ENCODE measurements at places on chromosomes 1 and 21. TPM values are rescaled to one million over a fixed set of nuclear protein-coding genes. Genes with fewer than 3 reads are reported as not detected.

DNA sequence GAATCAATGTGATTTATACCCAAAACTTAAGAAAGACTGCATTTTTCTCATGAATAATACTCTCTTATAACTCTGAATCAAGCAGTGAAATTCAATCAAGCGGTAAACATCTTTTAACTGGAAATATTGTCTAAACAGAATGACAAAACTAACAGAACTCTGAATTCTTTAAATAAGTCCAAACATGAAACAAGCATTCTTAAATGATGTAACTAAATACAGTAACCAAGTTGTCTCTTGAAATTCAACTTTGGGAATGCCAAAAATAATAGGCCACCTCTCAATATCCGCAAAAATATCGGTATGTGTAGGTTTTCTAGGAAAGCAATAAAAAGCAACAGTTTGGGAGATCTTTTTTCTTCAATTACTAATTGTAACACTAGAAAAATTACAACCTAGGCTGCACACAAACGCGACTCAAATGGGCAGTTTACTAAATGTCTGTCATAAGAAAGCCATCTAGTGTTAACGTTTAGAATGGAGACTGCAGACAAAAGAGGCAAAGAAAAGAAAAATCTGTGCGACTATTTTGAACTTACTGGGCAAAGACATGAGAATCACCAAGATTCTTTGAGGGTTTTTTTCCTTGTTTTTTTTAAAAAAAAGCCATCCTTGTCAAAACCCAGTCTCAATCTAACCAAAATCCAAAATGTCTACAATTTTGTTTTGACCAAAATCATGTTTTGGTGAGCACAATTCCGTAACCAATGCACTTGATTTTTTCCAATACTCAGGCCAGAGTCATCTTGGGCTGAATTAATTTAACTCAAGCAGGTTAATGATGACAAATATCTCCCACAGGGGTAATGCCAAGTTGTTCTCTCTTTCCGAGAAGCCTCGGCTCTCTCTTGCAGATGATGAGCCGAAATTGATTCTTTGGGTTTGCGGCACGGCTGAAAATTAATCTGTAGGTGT, 1.3 kb downstream of the SIPA1L2 start:
- H3K27me3 ChIP-seq = peaks cover 4% of the 10 kb centered on the region
- DNase-seq = peak; percentile 71
- peak overlapping the region; percentile 53 for H3K4me3 ChIP-seq
- H3K27ac ChIP-seq = no peak overlapping the region
- H3K4me1 ChIP-seq = peaks cover 10% of the 10 kb centered on the region

DNA sequence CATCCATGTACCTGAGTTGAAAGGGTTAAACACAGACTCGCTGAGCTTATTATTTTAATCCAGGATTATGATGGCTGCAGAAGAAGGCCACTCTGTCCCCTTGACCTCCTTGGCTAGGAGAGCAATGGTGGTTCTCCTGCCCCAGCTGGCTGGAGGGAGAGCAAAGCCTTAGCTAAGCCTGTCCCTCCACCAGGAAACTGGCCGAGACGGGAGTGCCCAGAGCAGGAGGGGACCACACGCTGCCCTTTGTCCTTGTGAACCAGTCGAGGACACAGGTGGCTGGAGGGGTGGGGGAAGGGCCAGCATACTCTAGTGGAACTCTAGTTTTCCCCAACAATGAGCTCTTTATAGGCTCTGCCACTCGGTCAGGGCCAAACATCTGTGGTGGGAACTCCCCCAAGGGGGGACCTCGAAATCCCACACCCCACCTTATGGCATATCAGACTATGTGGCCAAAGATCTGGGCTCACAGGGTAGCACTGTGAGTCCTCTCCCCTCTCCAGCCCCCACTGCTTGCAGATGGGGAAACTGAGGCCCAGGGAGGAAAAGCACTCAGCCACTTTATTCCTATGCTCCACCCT, 12.9 kb downstream of the KIAA1614 start:
- peaks cover 56% of the 10 kb centered on the region for H3K4me1 ChIP-seq
- no peaks in the 10 kb centered on the region for H3K27me3 ChIP-seq
- H3K4me3 ChIP-seq = no peak overlapping the region
- H3K36me3 ChIP-seq = no peaks in the 10 kb centered on the region
- peak overlapping the region; percentile 67 for H3K27ac ChIP-seq
- DNase-seq = no peak

DNA sequence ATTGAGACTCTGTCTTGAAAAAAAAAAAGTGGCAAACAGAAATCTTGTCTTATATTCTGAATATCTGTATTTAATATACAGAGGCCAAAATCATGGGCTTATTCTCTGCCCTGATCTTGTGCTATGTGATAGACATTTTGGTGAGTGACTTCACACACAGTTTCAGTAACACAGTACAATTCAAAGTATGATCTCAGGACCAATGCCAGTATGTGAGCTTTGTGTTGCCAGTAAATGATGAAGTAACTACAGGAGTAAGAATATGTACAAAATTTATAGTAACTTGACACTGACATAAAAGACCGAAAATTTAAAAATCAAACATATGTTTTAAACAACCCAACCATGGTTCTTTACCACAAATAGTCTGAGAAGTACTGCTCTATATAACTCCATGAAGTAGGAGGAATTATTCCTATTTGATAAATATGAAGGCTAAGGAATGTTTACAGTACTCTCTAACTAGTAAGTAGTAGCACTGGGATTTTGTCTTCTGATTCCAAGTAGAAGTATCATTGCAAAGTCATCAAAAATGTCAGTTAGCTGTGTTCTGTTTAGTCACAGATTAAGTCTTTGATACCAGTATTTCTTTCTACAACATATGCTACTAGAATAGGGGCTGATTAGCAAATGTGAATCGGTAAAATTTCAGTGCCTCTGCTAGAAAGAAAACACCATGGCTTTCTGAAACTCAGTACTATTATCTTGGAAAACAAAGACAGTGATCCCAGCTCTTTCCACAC, 25.3 kb downstream of the DPH5 start:
- no peak overlapping the region for H3K27ac ChIP-seq
- no peaks in the 10 kb centered on the region for H3K27me3 ChIP-seq
- H3K4me3 ChIP-seq = no peak overlapping the region
- no peaks in the 10 kb centered on the region for H3K36me3 ChIP-seq

TBX19 gene
- 2.5 TPM for total RNA-seq

- peak overlapping the region; percentile 70 for H3K27ac ChIP-seq
- H3K4me1 ChIP-seq = peaks cover 77% of the 10 kb centered on the region
- peak; percentile 71 for DNase-seq
- peaks cover 16% of the 10 kb centered on the region for H3K36me3 ChIP-seq
Measured at GRCh38 chr1:8419172-8419571, 101.3 kb downstream of the SLC45A1 start.

TBX15 gene
- total RNA-seq = 0.32 TPM

- no peaks in the 10 kb centered on the region for H3K36me3 ChIP-seq
- peaks cover 11% of the 10 kb centered on the region for H3K4me1 ChIP-seq
- peak; percentile 76 for DNase-seq
- no peaks in the 10 kb centered on the region for H3K27me3 ChIP-seq
Measured at GRCh38 chr1:31376375-31377134, 3.7 kb upstream of the FABP3 start.

GRCh38 chr1:63787875-63788274, 14.1 kb downstream of the ROR1 start:
- no peaks in the 10 kb centered on the region for H3K27me3 ChIP-seq
- H3K4me3 ChIP-seq = no peak overlapping the region
- H3K27ac ChIP-seq = peak overlapping the region; percentile 69

KAZN gene
- 8.0 TPM for total RNA-seq

SELE gene
- total RNA-seq = not detected

FABP3 gene
- 0.66 TPM for total RNA-seq

- no peaks in the 10 kb centered on the region for H3K36me3 ChIP-seq
- H3K27me3 ChIP-seq = no peaks in the 10 kb centered on the region
- H3K27ac ChIP-seq = peak overlapping the region; percentile 51
- H3K4me3 ChIP-seq = no peak overlapping the region
- peaks cover 17% of the 10 kb centered on the region for H3K4me1 ChIP-seq
- peak; percentile 61 for DNase-seq
Measured at GRCh38 chr1:39892601-39893595, 8.8 kb downstream of the MYCL start.

- peaks cover 19% of the 10 kb centered on the region for H3K27me3 ChIP-seq
- H3K27ac ChIP-seq = no peak overlapping the region
- H3K4me3 ChIP-seq = no peak overlapping the region
- DNase-seq = no peak
Measured at GRCh38 chr1:181984006-181984405, 77.5 kb downstream of the ZNF648 start.

GRCh38 chr21:45248893-45249381, 38.8 kb downstream of the POFUT2 start:
- H3K27me3 ChIP-seq = no peaks in the 10 kb centered on the region
- H3K27ac ChIP-seq = no peak overlapping the region
- no peaks in the 10 kb centered on the region for H3K36me3 ChIP-seq

Measured in A673 (cell line).